Activated T-cell treated with anti-CD3 and anti-CD28 coated beads, Interleukin-2, amount 50 U/mL, for 4 hours (primary cell): ENCODE measurements at places on chromosomes 12 and 14. TPM values are rescaled to one million over a fixed set of nuclear protein-coding genes. Genes with fewer than 3 reads are reported as not detected.

AQP2 gene
- not detected for total RNA-seq

OASL gene
- 5.5 TPM for total RNA-seq

HHIPL1 gene
- total RNA-seq: not detected

MYH6 gene
- not detected for total RNA-seq

OVCH1 gene
- not detected for total RNA-seq

PPP1R13B gene
- 11.8 TPM for total RNA-seq

PDE3A gene
- total RNA-seq: 0.08 TPM

TAS2R7 gene
- total RNA-seq: not detected

STYK1 gene
- 0.33 TPM for total RNA-seq

LRP1-AS gene
- total RNA-seq: not detected

PYGL gene
- total RNA-seq: 0.16 TPM

TPH2 gene
- total RNA-seq: not detected
